ENCODE measurements at places on chromosomes 16 and 17.

DNA sequence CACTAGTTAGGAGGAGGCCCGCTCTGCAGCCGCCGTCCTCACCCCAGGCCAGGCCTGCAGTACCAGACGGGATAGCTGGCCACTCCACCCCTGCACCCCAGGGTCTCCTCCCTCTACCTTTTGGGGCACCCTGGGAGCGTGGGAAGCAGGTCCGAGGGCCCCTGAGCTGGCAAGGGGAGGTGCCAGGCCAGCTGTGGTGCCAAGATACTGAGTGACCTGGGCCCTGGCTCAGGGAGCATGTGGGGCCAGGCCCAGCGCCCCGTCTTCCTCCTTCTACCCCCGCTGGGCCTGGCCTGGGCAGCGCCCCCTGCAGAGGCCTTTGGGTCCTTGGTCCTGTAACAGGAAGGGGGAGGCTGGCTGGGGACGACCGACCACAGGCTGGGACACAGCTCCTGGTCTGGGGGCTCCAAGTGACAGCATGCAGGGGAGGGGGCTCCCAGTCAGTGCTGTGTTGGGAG lies 13.0 kb downstream of the PAM16 start:
- no peak for DNase-seq

DNA sequence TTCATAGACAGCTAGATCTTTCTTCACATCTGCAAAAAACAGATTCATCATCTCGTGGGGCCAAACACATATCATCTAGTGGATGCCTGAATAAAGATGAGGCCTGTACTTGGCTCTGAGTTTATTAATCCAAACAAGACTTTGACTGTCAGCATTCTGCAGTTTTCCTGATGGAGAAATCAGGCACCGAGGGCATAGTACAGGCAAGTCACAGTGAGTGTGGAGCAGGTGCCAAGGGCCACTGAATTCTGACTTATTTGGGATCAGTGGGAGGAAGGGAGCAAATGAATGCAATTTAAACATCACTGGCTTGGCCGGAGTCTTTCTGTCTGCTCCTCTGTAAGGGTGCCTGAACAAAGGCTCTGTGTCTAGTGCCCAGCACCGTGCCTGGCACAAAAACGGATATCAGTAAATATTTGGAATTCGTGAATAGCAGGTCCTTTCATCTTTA lies 975 bp downstream of the CFAP20 start:
- DNase-seq, result no peak

- DNase-seq, result no peak
These were observed 12.8 kb upstream of the RAP1GAP2 start for GRCh38 chr17:2783310-2784030.

DNA sequence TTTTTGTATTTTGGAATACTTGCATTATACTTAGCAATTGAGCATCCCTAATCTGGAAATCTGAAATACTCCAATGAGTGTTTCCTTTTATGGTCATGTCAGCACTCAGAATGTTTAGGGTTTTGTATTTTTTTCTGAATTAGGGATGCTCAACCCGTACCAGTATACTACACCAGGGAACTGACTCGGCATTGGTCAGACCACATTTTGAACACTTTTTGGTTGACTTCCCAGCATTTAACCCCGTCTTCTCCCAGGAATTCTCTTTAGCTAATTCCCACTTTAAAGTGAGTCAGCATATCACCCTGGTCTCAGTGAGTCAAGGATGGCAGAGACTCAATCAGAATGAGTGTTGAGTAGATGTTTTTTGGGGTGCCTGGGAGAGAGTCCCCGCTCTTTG lies 177.9 kb downstream of the SPECC1 start:
- DNase-seq, result peak; percentile 72

DNA sequence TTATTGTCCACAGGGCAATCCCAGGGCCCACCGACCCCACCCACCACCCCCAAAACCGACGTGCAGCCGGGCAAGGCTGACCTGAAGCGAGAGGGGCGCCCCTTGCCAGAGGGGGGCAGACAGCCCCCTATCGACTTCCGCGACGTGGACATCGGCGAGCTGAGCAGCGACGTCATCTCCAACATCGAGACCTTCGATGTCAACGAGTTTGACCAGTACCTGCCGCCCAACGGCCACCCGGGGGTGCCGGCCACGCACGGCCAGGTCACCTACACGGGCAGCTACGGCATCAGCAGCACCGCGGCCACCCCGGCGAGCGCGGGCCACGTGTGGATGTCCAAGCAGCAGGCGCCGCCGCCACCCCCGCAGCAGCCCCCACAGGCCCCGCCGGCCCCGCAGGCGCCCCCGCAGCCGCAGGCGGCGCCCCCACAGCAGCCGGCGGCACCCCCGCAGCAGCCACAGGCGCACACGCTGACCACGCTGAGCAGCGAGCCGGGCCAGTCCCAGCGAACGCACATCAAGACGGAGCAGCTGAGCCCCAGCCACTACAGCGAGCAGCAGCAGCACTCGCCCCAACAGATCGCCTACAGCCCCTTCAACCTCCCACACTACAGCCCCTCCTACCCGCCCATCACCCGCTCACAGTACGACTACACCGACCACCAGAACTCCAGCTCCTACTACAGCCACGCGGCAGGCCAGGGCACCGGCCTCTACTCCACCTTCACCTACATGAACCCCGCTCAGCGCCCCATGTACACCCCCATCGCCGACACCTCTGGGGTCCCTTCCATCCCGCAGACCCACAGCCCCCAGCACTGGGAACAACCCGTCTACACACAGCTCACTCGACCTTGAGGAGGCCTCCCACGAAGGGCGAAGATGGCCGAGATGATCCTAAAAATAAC lies 3.0 kb downstream of the SOX9 start:
- DNase-seq, result no peak

DNA sequence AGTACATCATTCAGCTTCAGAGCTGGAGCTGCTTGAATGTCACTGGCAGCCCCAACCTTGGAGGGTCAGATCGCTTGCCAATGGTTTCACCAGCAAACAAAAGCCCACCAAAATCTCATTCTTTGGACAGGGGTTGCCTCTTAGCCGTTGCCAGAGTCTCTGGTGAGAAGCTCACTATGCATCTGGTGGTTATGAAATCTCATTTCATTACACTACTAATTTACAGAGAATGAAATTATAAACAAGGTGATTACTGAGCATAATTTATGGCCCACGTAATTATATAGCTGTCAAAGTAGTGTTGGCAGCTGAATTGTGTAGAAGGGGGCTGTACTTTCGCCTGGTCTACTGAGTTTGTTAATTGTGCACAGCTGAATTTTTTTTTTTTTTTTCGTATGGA lies 688.9 kb upstream of the KIF2B start:
- DNase-seq, result no peak

GRCh38 chr17:72560303-72561247 lies 439.8 kb downstream of the SOX9 start:
- DNase-seq, result peak; percentile 43

DNA sequence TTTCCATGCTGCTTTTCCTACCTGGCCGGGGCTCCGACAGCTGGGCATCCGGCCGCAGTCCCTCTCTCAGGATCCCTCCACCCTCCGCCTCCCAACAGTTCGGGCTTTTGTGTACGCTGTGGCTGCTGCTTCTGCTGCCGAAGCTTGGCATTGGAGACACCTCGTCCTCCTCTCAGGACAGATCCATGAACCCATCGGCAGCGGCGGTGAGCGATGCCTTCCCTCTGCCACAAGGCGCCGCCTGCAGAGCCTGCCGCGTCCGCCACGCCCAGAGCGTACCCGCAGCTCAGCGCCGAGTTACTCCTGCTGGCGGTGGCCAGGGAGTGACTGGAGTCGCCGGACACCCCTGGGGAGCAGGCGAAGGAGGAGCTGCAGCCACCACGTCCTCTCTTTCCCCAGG lies 2032.8 kb downstream of the TP53TG3F start:
- DNase-seq, result no peak

DNA sequence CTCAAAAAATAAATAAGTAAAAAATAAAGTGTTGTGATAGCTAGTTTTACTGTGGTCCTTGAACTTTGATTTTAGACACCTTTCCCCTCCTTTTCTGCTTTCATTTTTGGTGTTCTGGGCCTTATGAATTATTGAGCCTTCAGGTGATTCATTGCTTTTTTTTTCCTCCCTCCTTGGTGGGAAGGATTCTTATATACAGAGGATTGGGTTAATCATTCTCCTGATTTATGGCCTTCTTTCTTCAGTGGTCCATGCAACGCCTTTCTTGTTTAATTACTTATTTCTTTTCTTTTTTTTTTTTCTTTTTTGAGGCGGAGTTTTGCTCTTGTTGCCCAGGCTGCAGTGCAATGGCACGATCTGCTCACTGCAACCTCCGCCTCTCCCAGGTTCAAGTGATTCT lies 8.0 kb upstream of the MYL4 start:
- DNase-seq, result no peak

DNA sequence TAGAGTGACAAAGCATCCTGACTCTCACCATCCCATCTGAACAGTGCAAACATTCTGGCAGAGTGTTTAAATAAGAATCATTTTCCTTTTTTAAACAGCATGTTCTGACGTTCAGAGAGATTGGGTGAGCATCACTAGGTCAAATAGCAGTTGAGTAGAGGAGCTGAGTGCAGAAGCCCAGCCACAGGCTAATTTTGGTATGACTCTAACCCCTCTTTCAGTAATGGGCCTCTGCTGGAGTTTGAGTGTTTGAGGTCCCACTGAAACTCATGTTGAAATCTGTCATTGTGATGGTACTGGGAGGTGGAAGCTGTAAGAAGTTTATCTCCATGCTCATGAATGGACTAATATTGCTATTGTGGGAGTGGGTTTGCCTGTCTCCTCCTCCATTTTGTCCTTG lies 194.4 kb downstream of the SALL1 start:
- DNase-seq, result no peak

DNA sequence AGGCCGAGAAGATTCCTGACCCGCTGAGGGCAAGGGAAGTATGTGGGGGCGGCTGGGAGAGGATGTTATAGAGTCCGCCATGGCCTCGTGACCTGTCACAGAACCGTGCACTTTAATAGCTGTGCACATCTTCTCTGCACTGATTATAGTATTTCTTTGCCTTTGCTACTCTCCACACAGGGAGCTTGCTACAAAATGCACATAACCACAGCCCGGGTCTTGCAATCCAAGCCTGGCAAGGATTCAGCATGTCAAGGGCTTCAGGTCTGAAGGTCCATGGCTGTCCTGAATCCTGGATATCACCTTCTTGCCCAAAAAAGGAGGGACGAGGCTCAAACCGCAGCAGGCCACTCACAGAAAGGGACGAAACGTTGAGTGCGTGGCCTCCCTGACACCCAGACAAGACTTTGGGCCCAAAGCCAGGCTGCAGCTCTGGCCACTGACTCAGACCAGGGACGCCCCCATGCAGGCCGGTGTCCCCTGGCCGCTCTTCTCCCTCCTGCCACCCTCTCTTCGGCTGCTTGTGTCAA lies 43.7 kb downstream of the USP22 start:
- DNase-seq, result no peak

DNA sequence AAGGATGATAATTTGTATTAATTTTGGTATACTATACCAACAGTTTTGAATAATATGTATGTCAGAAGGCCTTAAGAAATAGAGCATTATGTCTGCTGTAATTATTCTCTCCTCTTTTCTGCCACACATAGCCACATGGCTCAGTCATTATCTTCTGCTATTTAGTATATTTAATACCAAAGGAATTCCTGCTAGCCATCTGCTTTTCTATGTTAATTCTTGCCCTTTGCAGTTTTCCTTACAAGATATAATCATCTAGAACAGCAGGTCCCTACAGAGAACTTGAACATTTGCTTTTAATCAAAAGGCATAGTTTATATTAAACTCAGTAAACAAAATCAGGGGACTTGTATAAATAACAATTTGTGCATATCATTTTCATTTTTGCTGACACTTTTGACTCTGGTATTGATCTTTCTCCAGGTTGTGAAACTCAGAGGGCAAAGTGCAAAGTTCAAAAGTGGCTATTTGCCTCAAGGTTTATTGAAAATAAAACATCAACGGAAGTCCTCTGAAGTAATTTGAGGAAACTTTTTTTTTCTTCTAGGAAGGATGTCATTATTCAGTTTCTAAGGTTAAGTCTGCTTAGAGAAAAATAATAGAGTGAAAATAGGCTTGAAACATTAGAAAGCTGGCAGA lies 702.0 kb downstream of the KCNJ2 start:
- DNase-seq, result no peak

DNA sequence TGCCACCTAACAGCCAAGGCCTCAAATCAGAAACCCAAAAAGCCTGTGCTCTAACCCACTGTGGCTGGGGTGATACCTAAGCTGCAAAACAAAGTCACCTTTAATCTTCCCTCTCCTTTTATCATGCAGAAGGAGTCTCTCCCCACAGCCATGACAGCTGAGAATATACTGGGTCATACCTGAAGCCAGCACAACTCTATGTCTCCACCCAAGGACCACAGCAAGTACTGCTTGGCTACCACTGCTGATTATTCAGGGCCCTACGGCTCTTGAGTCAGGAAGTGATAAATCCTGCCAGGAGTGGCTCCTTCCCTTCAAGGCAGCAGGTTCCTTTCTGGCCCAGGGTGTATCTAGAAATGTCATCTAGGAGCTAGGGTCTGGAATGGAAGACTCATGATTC lies 151.5 kb upstream of the TOM1L1 start:
- no peak for DNase-seq

GRCh38 chr17:19299214-19299747 lies 62.1 kb downstream of the EPN2 start:
- DNase-seq, result no peak

GRCh38 chr17:50039058-50039457 lies 16.9 kb upstream of the ITGA3 start:
- DNase-seq, result no peak

GRCh38 chr17:63001689-63002394 lies 35.8 kb downstream of the TANC2 start:
- DNase-seq, result no peak

DNA sequence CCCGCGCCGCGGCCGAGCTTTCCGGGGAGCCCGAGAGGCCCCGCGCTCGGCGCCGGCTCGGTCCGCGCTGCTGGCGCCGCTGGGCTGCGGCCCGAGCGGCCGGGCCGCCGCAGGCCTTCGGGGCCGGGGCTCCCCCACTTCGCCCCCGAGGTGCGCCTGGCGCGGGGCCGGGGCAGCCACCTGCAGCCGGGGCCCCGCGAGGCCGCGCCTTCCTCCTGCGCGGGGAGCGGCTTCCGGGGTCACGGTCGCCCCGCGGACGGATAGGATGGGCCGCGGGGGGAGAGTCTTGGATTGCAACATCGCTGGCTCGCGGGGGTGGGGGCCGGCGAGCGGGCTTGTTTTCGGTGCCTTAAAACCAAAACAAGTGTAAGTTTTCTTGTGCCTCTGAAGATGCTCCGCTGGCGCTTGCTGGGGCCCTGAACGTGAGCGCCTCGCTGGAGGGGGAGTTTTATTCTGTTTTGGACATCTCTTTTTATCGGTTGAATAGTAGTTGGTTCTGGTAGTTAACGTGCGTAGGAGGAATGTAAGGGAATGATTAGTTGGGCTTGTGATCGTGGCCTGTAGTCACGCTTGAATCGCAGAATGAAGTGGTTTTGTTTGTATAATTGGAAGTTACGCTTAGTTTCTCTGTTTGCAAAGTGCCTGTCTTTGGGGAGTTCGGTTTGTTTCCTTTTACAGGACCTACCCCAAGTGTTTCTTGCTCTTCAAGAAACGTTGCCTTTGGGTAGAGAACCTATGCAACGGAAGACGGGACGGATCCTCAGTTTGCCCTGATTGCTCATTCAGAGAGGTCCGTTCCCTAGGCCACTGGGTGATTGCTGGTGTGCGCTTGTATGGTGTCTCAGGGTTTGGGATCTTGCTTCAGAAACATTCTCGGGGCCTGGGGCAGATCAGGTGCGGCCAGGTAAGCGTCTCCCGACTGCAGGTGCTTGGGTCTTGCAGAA lies 724 bp downstream of the UBE2I start:
- peak; percentile 14 for DNase-seq
